Activated CD4-positive, alpha-beta T cell treated with anti-CD3 and anti-CD28 coated beads for 48 hours (primary cell): ENCODE measurements at places on chromosomes 7 and 10.
A peak's percentile ranks its signal among the peaks of the same experiment; 100 is the strongest.

- DNase-seq: no peak
Measured at GRCh38 chr7:108094933-108095710, 35.0 kb downstream of the LAMB4 start.

DNA sequence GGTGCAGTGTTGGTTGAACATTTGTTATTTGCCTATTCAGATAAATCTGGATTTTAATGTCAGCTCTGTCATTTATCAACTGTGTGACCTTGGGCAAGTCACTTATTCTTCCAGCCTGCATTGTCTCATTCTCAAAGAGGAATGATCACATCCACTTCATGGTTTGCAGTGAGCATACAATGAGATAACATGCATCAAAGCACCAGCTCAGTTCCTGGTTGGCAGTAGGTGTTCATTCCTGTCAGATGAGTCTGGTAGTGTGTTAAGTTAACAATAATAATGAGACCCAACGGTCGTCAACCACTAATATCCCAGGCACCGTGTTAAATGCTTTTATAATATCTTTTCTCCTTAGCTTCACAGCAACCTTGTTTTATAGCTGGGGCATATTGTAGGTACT lies 137.3 kb downstream of the SORCS3 start:
- no peak for DNase-seq

- DNase-seq: no peak
Measured at GRCh38 chr7:112873831-112874553, 83.8 kb upstream of the TMEM168 start.

GRCh38 chr7:123057911-123058310 lies 62.4 kb upstream of the TAS2R16 start:
- no peak for DNase-seq

DNA sequence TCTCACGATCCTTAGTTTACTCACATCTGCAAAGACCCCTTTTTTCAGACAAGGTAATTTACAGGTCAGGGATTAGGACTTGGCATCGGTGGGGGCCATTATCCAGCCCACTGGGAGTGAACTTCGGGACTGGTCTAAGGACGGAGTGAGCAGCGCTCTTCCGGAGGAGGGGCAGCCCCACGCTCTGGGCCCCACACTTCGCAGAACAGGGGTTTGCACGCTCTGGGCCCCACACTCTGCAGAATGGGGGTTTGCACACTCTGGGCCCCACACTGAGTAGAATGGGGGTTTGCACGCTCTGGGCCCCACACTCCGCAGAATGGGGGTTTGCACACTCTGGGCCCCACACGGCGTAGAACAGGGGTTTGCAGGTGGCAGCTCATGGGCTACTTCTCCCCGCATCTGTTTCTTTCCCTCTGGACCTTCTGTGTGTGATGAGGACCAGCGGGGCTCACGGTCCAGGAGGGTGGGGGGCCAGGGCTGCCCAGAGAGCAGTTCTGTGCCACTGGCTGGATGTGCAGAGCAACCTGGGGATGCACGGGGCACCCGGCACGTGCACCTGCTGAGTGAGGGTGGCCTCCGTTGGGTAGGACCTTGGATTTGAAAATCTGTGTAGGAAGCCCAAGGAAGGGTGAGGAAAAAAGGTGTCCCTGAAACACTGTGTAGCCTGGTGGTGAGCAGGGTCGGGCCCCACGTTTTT lies 134.8 kb downstream of the WDR37 start:
- no peak for DNase-seq

- DNase-seq: no peak
Measured at GRCh38 chr7:123966936-123967335, 41.9 kb downstream of the SPAM1 start.

GRCh38 chr7:141486959-141487358 lies 64.3 kb upstream of the AGK start:
- DNase-seq: no peak

GRCh38 chr10:16779384-16779915 lies 37.8 kb downstream of the RSU1 start:
- peak; percentile 87 for DNase-seq
